Femur (tissue), 1 donor: ENCODE measurements at places on chromosomes 7 and 10.

- DNase-seq: peak; percentile 55
These were observed 8.7 kb upstream of the MYL7 start for GRCh38 chr7:44149571-44150465.

- DNase-seq: no peak
These were observed 78.9 kb downstream of the ANLN start for GRCh38 chr7:36468370-36469101.

DNA sequence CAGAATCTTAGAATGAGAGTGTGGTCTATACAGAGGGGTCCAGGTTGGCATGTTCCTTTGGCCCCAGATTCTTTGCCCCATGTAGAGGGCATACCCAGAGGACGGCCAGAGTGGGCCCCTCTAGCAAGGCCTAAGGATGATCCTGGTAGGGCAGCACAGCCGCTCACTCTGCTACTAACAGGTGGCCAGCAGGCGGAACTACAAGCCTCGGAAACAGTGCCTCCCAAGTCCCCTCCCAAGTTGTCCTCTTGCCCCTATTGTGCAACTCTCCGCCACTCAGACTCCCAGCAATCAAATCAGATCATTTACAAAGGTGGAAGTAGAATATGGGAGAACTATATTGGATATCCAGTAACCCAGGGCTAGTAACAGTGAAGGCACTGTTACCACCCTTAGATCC, 107.4 kb downstream of the STRA8 start:
- DNase-seq: no peak

- no peak for DNase-seq
These were observed 129.9 kb downstream of the ABCA13 start for GRCh38 chr7:48301201-48301600.

GRCh38 chr7:12942609-12943008, 255.2 kb downstream of the ARL4A start:
- DNase-seq: no peak

DNA sequence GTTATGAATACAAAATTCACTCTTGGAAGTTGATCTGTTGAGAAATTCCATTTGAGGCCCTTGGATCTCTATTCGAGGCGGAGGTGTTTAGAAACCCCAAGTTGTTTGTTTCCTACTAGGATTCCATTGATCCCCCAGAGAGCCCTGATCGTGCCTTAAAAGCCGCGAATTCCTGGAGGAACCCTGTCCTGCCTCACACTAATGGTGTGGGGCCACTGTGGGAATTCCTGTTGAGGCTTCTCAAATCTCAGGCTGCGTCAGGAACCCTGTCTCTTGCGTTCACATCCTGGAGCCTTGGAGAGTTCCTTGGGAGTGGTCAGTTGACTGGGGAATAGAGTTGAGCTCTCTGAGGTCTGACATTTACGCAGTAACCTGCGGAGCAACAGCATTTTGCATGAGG, 1.2 kb downstream of the CFAP69 start:
- no peak for DNase-seq

- no peak for DNase-seq
These were observed 4.7 kb upstream of the ABLIM1 start for GRCh38 chr10:114662646-114663217.
